ENCODE measurements at places on chromosomes 16 and 17. TPM values are rescaled to one million over a fixed set of nuclear protein-coding genes. Genes with fewer than 3 reads are reported as not detected.

GRCh38 chr17:197352-197751 lies 15.9 kb upstream of the DOC2B start:
- H3K4me3 ChIP-seq = no peak overlapping the region
- no peaks in the 10 kb centered on the region for H3K4me1 ChIP-seq
- no peak for DNase-seq
- H3K27me3 ChIP-seq = peaks cover 36% of the 10 kb centered on the region

Gene SLC47A1
- 119 TPM for total RNA-seq

DNA sequence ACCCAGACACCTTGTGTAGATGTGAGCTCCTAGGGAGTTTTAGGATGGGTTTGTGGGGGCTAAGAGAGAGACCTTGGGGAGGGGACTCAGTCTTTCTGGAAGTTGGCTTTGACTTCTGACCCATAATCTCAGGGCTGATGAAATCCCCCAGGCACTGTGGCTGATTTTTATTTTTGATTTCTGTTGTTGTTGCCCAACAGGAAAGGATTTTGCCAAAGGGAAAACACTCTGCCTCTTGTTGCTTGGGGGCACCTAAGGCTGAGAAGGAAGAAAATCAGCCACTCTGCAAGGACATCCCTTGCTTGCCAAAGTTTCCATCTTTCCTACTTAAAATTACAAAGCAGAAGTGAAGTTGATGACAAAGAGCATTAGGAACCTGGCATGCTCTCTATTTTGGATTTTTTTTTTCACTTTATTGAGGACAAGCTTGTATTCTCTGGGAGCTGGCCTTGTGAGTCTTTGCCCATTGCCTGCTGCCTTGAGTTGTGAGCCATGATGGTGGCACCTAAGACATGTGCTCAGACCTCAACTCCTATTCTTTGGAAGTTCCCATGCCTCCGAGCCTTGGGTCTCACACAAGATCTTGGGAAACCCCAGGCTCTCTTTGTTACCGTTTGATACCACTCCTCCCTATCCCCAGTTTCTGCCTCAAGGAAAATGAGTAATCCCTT lies 3.2 kb upstream of the C1QTNF1 start:
- H3K4me3 ChIP-seq = no peak overlapping the region
- no peaks in the 10 kb centered on the region for H3K36me3 ChIP-seq
- H3K27me3 ChIP-seq = no peaks in the 10 kb centered on the region
- peaks cover 53% of the 10 kb centered on the region for H3K4me1 ChIP-seq
- peak; percentile 25 for DNase-seq

Gene KRT31
- total RNA-seq = 0.39 TPM

- no peak for DNase-seq
- no peak overlapping the region for H3K27ac ChIP-seq
- peaks cover 11% of the 10 kb centered on the region for H3K4me1 ChIP-seq
- no peaks in the 10 kb centered on the region for H3K27me3 ChIP-seq
These were observed 10.0 kb upstream of the SECTM1 start for GRCh38 chr17:82343560-82343959.

DNA sequence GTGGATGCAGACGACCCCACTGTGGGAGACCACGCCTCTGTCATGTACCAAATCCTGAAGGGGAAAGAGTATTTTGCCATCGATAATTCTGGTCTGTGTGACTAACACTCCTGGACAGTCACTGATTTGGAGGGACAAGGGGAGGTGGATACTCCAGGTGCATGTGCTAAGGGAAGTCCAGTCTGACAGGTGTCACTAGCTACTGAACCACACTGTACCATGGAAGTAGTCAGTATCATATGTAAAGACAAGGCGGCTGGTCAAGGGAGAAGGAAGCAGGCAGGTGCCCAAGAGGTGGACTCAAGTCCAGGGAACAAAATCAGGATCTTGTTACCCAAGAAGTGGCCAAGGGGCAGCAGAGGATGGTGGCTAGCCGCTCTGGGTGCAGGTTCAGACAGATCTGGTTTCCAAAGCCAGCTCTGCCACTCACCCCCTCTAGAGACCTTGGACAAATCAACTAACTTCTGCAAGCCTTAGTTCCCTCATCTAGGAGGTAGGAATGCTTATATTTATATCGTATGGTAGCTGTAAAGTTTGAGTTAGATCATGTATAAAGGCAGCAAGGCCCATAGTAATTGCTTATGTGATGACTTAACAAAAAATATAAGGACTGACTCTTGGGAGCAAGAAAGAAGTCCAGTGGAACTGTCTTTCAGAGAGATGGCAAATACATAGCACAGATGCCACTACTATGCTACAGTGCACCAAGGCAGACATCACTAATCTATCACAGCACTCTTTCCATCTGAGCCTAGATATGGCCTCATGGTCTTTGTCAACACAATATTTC lies 22.1 kb downstream of the CDH5 start:
- no peaks in the 10 kb centered on the region for H3K4me1 ChIP-seq
- H3K27ac ChIP-seq = no peak overlapping the region
- no peak overlapping the region for H3K4me3 ChIP-seq

Gene OSGIN1
- 9.6 TPM for total RNA-seq

DNA sequence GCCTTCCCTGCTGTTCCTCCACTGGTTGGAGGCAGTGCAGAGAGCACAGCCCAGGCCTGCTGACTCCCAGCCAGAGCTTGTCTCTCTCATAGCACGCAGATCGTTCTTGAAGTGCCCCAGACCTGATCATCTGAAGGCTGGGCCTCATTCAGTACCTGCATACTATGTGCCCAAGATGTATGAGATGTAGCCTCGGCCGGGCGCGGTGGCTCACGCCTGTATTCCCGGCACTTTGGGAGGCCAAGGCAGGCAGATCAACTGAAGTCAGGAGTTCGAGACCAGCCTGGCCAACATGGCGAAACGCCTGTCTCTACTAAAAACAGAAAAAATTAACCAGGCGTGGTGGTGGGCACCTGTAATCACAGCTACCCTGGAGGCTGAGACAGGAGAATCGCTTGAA lies 31.0 kb downstream of the WNT3 start:
- H3K4me3 ChIP-seq = no peak overlapping the region
- no peaks in the 10 kb centered on the region for H3K36me3 ChIP-seq
- peaks cover 13% of the 10 kb centered on the region for H3K27me3 ChIP-seq
- no peaks in the 10 kb centered on the region for H3K4me1 ChIP-seq
- no peak overlapping the region for H3K27ac ChIP-seq
- no peak for DNase-seq

Gene RUSF1
- 9.3 TPM for total RNA-seq
